ENCODE measurements at places on chromosomes 12 and 14. TPM values are rescaled to one million over a fixed set of nuclear protein-coding genes. Genes with fewer than 3 reads are reported as not detected.

The GPD1 gene
- polyA plus RNA-seq: 68.6 TPM

The ORAI1 gene
- polyA plus RNA-seq: 10.3 TPM

The DBX2 gene
- polyA plus RNA-seq: 0.08 TPM

The A2ML1 gene
- 0.78 TPM for polyA plus RNA-seq

DNA sequence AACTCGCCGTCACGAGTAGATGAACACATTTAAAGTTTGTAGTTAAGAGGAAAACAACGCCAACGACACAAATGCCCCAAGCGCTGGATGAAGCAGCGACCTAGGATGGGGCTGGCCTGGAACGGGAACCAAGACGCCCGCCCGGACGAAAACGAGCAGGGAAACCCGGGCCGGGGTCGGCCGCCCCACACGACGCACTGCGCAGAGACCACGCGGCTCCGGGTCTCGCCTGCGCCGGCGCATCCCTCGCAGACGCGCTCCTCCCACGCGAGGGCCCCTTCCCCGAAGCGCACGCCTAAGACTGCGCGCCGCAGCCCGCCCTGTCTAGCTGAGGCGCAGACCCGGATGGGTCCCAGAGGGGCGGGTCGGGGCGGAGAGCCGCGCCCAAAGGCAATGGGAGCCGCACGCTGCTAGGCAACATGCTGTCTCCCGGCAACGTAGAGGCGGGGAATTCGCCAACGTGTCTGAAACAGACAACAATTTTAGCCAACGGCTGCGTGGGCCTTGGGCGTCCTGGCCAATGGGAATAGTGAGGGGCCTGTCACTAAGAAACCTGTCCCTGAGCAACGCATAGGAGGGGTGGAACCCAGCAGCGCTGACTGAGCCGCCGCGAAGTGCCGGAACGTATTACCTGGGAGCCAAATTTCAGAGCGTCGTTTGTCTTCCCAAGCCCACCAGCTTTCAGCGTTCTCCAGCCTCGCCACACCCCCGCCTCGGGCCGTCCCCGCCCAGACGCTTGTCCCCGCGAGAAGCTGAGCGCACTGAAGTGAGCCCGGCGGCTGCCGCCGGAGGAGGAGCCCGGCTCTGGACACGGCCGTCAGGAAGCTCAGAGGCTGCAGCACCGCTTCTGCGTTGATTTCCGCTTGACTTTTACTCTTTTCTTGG, 21.0 kb upstream of the CHFR start:
- peak; percentile 98 for DNase-seq

DNA sequence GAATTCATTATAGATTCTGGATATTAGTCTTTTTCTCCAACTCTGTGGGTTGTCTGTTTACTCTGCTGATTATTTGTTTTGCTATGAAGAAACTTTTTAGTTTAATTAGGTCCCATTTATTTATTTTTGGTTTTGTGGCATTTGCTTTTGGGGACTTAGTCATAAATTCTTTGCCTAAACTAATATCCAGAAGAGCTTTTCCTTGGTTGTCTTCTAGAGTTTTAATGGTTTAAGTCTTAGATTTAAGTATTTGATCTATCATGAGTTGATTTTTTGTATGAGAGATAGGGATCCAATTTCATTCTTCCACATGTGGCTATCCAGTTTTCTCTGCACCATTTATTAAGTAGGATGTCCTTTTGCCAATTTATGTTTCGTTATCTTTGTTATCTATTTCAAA, 683.4 kb upstream of the FBXO33 start:
- no peak for DNase-seq

DNA sequence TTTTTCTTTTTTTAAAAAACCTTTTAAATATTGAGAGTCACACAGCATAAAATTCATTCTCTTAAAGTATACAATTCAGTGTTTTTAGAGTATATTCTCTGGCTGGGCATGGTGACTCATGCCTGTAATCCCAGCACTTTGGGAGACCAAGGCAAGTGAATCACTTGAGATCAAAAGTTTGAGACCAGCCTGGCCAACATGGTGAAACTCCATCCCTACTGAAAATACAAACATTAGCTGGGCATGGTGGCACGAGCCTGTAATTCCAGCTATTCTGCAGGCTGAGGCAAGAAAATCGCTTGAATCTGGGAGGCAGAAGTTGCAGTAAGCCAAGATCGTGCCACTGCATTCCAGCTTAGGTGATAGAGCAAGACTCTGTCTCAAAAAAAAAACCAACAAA, 68.4 kb upstream of the BCAT1 start:
- DNase-seq: no peak

- DNase-seq: no peak
Observed at GRCh38 chr12:86233126-86233525, 23.1 kb downstream of the MGAT4C start.

DNA sequence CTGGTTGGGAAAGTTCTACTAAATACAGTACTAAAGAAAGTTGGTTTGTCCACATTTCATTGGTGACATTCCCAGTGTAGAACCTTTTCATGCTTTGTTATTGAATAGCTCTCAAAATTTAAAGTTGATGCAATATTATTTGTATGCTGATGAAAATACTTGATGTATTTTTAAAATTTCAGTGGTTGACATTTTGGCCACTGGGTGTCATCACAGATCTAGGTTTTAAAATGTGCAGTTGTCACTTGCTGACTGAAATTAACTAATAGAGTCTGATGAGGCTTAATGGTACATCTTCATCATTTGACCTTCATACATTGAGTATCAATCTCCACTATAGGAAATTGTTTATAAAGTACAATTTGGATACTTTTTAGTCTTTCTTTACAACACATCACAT, 37.1 kb downstream of the CMAS start:
- DNase-seq: peak; percentile 29

All from left kidney (tissue), 8 donors.